IMR-90 (cell line): ENCODE measurements at places on chromosomes 7 and 10.
A peak's percentile ranks its signal among the peaks of the same experiment; 100 is the strongest.

DNA sequence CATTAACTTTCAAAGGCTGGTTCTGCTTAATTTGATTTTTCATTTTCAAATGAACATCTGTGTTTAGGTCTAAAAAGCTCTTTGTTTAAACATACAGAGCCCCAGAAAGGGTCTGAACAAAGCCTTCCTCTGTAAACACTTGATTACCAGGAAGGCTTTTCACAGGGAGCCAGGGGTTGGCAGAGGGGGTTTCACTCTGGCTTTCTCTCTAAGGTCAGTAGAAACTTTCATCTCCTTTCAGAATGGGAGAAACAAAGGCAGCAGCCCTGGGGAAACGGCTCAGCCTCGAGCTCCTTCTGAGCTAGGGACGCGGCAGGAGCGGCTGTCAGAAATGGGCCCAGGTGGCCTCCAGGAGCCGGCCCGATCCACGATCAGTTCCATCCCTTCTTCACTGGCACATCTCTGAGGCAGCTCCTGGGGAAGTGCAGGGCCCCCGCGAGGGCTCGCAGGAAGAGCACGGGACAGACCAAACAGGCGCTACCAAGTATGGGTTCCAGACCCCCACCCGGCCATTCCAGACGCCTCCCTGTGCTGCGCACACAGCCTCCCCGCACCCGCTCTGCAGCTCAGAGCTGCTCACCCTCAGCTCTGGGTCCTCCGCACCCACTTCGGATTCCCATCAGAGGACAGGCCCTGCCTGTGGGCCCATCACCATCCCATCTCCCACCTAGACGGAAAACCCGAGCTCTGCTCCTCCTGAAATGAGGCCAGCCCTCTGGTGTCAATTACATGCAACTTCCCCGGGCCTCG lies 124.1 kb downstream of the MAD1L1 start:
- peak; percentile 32 for DNase-seq
- H3K27me3 ChIP-seq: no peaks in the 10 kb centered on the region

GRCh38 chr7:116857052-116857451 lies 5.3 kb upstream of the CAPZA2 start:
- H3K27ac ChIP-seq: no peak overlapping the region
- H3K36me3 ChIP-seq: no peaks in the 10 kb centered on the region
- no peak for DNase-seq
- H3K4me1 ChIP-seq: peaks cover 5% of the 10 kb centered on the region

DNA sequence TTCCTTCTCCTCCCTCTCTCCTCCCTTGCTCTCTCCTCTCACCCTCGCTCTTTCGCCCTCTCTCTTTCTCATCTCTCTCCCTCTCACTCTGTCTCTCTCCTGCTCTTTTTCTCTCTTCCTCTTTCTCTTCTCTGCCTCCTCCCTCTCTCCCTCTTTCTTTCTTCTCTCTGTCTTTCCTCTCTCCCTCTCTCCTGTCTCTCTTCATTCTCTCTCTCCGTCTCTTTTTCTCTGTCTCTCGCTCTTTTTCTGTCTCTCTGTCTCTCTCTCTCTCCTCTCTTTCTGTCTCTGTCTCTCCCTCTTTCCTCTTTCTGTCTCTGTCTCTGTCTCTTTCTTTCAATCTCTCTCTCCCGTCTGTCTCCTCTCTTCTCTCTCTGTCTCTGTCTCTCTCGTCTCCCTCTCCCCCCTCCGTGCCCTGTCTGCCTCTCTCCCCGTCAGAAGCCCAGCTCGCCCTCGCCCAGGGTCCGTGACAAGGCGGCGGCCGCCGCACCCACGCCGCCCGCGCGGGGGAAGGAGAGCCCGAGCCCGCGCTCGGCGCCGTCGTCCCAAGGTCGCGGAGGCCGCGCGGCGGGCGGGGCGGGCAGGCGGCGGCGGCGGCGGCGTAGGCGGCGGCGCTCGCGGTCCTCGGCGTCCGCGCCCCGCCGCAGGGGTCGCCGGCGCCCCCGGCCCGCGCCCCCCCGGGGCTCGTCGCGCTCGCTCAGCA lies 21.3 kb upstream of the HSPB1 start:
- DNase-seq: no peak
- peaks cover 3% of the 10 kb centered on the region; the same call in 1 of the 2 replicates for H3K36me3 ChIP-seq
- peak overlapping the region; percentile 53 for H3K4me3 ChIP-seq
- peaks cover 47% of the 10 kb centered on the region for H3K27me3 ChIP-seq
- peaks cover 2% of the 10 kb centered on the region for H3K4me1 ChIP-seq

GRCh38 chr10:20598590-20598989 lies 298.5 kb downstream of the NEBL start:
- no peaks in the 10 kb centered on the region for H3K36me3 ChIP-seq
- no peak overlapping the region for H3K27ac ChIP-seq
- H3K4me1 ChIP-seq: no peaks in the 10 kb centered on the region
- peak; percentile 51 for DNase-seq
- no peak overlapping the region for H3K4me3 ChIP-seq

- no peaks in the 10 kb centered on the region for H3K36me3 ChIP-seq
- no peak for DNase-seq
- no peak overlapping the region for H3K27ac ChIP-seq
- peaks cover 4% of the 10 kb centered on the region; the same call in 1 of the 2 replicates for H3K27me3 ChIP-seq
- H3K4me1 ChIP-seq: no peaks in the 10 kb centered on the region
- no peak overlapping the region for H3K4me3 ChIP-seq
Measured at GRCh38 chr7:91927912-91928311, 12.8 kb upstream of the AKAP9 start.

DNA sequence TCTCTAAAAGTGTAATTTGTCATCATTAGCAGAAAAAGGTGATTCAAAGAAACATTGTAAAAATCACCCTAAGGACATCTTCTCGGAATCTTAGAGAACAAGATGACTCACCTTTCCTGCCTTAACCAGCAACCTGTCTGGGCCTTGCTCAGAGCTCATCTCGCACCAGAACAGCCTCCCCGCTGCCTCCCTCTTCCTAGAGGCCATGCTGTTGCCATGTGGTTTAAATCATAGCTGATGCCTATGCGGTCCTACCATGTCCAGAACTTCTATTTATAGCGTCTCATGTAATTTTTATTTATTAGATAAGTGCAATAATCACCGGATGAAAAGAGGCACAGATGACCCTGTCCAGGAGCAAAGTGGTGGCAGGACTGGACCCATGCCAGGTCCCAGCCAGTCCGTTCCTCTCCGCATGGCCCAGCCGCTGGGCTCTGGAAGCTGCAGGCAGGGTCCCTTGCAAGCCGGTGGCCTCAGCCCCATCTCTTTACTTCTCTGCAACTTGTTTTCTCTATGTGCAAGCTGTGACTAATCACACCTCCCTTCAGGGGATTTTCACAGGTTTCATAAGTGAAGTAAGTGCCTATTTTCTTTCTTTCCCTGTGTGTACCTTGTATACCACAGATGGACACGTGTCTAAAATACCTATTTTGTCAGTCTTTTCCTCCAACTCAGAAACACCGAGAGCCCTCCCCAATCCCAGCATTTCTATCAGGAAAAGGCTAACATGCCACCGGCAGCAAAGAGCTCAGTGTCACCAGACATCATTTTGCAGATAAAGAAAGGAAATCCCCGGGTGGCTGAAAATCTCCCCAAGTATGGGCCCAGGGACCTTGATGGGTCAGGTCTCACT lies 27.1 kb downstream of the KLF6 start:
- no peak for DNase-seq
- peaks cover 10% of the 10 kb centered on the region for H3K4me1 ChIP-seq
- H3K4me3 ChIP-seq: no peak overlapping the region
- H3K27me3 ChIP-seq: no peaks in the 10 kb centered on the region
